Activated naive CD4-positive, alpha-beta T cell (primary cell): ENCODE measurements at places on chromosomes 5 and 9.

DNA sequence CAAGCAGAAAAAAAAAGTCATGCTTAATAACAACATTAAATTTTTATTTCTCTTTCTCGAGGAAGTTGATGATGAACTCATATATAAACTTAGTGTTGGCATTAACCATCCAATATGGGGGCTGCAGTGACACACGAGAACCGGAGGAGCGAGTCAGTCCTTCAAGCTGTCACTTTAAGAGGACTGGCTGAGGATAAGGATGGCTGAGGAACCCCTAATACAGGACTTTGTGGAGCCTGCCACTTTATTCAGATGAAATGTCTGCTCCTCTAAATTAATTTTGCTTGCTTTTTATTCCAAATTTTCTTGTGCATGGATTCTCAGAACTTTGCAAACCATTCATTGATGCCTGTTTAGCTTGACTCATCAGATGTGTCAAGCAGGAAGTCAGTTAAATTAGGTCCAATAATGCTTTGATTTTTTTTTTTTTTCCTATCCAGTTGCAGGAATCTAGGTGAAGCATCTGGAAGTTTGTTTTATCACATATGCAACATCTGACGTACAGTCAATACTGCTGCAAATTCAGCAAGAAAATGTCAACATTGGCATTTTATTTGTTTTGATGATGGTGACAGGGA is 144.2 kb upstream of the COL5A1 start:
- DNase-seq, result no peak

- DNase-seq, result peak; percentile 43
These were observed 836 bp downstream of the PCSK5 start for GRCh38 chr9:75891277-75891741.

- no peak for DNase-seq
These were observed 124.7 kb downstream of the DAB2IP start for GRCh38 chr9:121776001-121776738.

DNA sequence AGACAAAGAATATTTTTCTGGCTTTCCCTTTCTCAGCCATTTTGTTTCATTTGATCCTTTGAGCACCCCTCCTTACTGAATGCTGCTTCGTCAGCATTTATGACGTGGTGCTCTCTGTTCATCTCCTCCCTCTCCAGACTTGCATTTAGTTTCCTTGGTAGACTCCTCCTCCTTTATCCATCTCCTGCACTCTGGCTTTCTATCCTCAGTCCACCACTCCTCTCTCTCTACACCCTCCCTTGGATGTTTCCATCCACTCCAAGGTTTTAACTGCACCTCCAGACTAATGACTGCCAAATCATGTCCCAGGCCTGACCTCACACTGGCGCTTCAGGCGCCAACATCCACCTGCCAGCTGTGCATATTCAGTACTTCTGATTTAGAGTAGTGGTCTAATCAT is 245.4 kb downstream of the RAB3C start:
- DNase-seq, result no peak

DNA sequence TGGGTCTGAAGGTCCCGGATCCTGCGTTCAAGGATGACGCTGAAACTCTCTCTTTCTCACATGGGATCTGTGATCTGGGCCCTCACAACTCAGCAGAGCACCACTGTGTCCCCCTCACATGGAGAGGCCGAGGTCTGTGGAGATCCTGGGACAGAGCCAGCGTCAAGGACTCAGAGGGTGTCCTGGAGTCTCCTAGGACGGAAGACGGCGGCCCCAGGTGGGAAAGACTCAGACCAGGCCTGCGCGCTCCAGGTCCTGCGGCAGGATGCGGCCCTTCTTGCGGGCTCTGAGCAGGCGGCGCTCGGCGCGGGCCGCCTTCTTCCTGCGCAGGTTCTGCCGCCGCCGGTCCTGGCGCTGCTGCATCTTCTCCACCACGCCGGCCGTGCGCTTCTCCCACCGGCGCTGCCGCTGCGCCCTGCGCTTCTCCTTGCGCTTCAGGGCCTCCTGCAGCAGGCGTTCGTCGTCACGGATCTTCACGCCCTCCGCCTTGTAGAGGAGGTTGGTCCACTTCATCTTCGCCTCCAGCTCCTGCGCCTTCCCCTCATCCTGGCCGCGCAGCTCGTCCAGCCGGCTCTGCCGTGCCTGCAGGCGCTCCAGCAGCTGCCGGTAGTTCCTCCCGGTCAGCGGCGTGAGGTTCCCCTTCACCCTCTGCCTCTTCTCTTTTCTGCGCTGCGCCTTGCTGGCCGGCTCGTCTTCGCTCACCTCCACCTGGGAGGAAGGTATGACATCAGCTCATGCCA is 4.2 kb downstream of the SURF6 start:
- DNase-seq, result no peak

GRCh38 chr9:82332774-82333152 is 344.2 kb downstream of the SPATA31D1 start:
- no peak for DNase-seq

DNA sequence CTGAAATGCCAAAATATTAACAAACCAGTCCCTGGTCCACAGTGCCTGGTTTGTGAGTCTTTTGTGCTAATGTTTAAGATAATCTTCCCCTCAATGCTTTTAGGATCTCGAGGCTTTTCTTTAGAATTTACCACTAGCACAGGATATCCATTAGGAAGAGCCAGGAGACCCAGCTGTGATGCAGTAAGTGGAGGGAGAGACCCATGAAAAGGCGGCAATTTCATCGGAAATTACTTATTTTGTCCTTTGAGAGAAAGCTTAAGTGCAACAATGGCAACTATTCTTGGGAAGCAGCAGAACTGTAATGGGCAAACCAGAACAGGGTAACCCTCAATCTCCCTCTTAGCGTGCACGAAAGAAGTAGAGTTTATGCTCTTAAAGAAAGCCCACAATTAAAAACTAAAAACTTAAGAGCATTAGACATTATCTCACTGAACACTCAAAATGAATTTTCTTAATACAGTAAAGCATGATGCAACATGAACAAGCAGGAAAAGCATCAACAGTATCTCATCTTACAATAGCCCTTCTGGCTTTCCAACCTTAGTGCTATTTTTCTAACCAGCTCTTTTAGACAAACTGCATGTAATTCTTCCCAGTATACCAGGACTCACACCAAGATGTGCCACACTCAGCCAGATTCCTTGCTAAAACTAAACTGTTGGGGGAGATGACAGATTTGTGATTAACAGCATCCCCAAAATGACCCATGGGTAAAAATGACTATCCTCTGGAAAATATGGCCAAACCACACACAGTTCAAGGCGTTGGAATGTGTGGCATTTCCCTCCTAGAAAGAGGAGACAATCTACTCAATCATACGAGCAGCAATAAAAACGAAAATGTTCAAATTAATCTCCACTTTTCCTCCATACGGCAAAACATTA is 36.4 kb downstream of the PWWP2A start:
- no peak for DNase-seq

DNA sequence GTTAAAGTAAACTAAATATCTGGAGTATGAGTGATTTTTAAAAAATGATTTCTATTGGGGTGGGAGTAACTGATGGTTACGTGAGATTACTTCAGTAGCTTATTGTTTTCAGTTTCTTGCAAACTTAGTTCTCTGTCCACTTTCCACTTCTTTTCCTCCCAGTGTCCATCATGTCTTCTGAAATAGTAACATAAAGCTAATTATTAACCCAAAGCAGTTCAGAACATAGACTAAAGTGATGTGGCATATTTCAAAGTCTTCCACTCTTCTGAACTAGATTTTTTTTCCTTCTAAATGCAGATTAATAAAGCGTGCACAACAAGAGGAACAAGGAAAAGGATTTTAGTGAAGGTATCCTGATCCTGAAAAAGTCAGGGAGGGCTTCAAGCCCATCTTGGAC is 114.1 kb downstream of the MAN2A1 start:
- DNase-seq, result no peak

GRCh38 chr5:88685591-88686541 is 197.1 kb downstream of the MEF2C start:
- no peak for DNase-seq

GRCh38 chr5:15499528-15500324 is at the start of gene FBXL7:
Gene FBXL7, plus strand, starts transcription at chr5:15500180.
- no peak for DNase-seq

- no peak for DNase-seq
These were observed 151.2 kb downstream of the ERCC6L2 start for GRCh38 chr9:96026655-96027213.

DNA sequence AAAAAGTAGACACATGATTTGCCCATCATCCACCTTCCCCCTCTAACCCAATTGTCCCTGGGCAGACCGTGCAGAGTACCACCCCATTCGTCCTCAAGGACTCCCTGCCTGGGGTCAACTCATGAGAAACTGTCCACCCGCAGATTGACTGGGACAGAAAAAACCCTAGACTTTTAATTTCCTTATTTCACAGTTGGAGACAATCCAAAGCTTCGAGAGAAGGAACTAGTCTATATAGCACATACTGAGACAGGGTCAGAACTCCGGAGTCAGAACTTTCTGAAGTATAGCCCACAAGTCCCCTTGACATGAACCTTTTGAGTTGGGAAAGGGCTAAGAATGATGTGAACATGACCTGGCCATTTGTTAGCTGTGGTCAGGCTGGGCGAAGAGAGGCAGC is 7.5 kb upstream of the GPX3 start:
- no peak for DNase-seq

DNA sequence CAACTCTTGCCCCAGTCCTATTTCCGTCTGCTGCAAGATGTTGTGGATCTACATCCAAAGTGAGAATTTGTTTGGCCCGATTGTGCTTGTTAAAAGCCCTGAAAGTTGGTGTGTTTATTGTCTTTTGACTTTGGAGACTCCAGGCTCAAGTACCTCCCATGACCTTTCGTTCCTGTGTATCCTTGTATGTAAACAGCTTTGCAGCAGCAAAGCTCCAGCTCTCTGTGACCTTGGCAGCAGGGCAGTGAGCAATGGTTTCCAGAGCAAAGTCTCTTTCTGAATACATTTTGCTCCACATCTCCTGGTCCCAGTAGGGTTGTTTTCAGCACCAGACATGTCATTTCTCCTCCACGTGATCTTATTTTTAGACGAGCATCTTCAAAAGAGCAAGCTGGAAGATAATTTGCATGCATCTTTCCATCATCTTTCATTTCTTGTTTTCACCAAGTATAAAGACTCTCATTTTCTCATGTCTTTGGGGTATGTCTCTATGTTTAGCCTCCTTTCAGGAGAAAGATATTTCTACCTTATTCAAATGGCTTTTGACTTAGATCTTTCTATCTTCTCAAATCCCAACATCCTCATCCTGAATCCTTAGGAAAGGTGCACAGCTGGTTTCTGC is 68.1 kb upstream of the ERCC6L2 start:
- no peak for DNase-seq

DNA sequence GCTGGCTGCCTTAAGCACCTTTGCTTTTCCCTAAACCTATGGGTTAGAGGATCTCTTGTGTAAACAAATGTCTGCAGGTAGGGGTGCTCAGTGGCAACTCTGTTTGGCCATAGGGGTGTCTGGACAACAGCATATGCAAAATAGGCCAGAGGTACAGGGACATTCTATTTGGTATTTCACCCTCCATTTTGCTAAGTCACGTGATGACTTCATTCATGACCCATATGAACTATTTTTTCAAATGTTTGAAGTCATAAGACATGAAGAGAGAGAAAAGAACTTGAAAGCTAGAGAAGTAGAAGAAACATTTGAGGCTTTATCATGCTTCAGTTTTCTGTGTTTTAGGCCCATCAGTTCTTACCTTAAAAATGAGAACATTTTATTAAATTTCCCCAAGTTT is 370.2 kb downstream of the GADD45G start:
- DNase-seq, result no peak

- no peak for DNase-seq
These were observed 109.4 kb downstream of the PSD2 start for GRCh38 chr5:139904816-139905661.

- no peak for DNase-seq
These were observed 115.4 kb downstream of the SLC25A46 start for GRCh38 chr5:110854200-110854599.
